ENCODE measurements at places on chromosomes 1 and 21.

DNA sequence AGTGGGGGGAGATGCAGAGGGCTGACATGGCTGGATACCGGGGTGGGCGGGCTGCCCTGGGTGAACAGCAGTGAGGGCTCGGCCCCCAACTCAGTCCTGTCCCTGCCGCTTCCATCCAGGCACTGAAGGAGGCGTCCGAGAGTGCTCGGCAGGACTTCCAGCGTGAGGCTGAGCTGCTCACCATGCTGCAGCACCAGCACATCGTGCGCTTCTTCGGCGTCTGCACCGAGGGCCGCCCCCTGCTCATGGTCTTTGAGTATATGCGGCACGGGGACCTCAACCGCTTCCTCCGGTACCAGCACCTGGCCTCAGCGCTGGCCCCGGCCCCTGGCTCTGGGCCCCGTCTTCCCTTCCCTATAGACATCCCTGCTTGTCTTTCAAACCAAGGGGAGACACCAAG lies 15.6 kb downstream of the NTRK1 start:
- no peak for DNase-seq

GRCh38 chr21:16563795-16564194 lies 834.0 kb downstream of the USP25 start:
- DNase-seq = no peak

- no peak for DNase-seq
These were observed 135.2 kb downstream of the SLC44A5 start for GRCh38 chr1:75475696-75476095.

- no peak for DNase-seq
These were observed 6.9 kb downstream of the USP48 start for GRCh38 chr1:21775985-21776562.

Measured in CD4-positive, alpha-beta T cell treated with Interleukin-21 for 1 hour (primary cell).